ENCODE measurements at places on chromosomes 6 and 20. TPM values are rescaled to one million over a fixed set of nuclear protein-coding genes. Genes with fewer than 3 reads are reported as not detected.

The APOM gene
- polyA plus RNA-seq, result 2.3 TPM

The PLA2G7 gene
- 43.0 TPM for polyA plus RNA-seq

- no peak for DNase-seq
Observed at GRCh38 chr20:36591854-36592641, 13.5 kb upstream of the RAB5IF start.

GRCh38 chr6:109483735-109484057, 677 bp upstream of the ZBTB24 start:
- no peak for DNase-seq

DNA sequence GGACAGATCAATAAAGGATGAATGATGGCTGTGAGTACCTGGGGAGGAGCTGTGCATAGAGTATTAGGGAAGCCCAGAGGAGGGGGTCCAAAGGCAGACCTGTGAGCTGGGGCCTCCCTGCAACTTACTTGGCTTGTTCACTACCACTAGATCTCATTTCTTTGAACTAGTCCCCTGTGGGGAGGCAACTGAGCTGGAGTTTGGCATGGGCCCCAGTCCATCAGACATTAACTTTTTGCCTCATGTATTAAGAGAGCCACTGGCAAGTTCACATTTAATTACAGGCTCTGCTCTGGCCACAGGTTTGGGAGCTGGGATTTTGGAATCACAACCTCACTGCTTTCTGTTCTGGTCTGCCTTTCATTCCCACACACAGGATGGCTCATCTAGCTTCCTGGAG, 254.1 kb downstream of the PRL start:
- DNase-seq, result no peak

DNA sequence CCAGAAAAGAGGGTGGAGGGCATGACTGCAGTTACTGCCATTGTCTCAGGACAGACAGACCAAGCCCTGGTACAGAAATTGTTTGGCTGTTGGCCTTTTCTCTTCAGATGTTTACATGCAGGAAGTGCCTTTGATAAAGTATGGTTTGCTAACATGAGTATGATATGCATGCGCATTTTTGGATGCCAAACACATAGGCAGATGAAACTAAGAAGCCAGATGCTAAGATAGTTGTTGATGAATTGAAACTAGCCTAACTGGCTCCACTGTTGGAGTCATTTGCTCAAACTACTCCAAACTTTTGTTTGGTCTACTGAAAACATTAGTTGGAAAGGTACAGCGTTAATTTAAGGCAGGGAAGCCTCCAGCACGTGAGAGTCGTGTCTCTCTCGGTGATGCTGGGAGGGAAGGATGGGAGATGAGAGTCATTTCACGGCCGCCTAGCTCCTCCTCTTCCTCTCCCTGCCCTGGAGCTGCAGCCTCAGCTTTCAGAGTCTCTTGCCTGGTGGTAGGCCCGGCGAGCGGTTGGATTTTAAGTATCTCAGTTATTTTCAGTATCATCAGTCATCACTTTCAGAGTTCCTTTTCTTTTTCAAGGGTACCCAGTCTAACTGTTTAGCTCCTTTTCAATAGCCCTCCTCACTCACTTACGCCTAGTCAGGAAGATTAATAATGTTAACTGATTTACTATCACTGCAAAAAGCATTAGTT, 29.7 kb downstream of the RREB1 start:
- peak; percentile 84 for DNase-seq

The BPIFB2 gene
- not detected for polyA plus RNA-seq

DNA sequence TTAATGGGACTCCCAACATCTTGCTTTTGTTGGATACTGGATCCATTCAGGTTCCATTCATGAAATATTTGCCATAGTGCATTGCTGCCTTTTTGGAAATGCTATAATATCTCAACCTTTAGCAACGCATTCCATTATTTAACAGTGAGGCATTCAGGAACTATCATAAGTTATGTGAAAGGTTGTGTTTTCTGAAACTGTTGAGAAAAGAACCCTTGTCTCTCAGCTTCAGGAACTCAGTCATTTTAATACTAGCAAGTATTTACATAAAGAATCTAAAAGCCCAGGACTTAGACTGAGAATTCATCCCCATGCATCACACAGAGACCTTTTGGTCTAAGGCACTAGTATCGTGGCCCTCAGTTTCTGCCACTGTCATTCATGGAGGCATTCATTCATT, 24.9 kb upstream of the SASH1 start:
- no peak for DNase-seq

DNA sequence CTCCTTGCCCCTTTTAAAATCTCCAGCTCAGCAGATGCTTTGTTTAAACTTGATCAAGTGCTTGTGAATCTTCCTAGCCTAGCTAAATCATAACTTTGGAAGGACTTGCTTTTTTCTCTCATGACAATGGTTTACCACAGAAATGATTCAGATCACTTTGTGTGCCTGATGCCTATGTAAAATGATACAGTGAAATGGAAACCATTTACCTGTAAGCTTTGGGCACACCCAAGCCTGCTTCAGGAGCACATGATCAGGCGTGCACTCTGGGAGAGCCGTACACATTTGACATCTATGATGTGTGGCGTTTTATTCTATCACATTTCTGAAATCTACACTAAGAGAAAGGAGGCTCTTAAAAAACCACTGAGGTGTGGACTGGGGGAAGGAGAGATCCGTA, 41.1 kb downstream of the PTPN1 start:
- DNase-seq, result no peak

GRCh38 chr20:43191946-43192863, 2.5 kb upstream of the PTPRT start:
- DNase-seq, result no peak

The NRN1 gene
- polyA plus RNA-seq, result 5.0 TPM

DNA sequence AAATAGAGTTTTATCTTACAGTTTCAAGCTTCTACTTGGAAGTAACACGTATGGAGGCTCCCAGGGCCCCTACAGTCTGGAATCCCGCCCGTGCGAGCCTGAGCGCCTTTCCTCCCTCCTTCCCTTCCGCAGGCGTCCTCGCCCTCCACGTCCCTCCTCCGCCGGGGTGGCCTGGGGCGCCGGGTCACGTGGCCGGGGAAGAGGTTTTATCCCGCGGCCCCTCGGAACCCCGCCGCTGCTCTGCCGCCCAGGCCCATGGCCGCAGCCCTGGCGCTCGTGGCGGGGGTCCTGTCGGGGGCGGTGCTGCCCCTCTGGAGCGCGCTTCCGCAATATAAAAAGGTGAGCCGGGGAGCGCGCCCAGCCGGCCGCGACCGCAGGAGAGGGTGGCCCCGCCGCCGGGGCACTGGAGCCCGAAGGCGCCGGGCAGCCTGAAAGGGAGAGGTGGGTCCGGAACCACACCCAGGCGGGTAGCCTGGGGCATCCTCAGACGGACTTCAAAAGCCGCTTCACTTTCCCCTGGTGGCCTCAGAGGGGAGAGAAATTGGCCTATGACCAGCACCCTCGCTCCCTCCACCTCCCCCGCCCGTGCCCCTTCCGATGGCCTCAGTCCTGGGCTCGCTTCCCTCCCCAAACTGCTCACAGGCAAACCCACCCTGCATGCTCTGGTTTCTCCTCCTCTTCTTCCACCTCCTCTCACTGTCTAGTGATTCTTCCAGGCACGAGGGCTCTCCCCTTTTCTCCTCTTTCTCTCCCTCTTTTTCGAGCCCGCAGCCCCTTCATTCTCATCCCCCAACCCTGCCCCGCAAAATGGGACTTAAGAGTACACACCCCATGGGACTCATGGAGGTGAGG, at the start of gene CLPSL2:
Gene CLPSL2 (plus strand): TSS at position 235 of the 852 bp plus-strand sequence. CDS start 21 bp downstream, at position 256.
- no peak for DNase-seq

GRCh38 chr6:54059683-54060082, 51.6 kb upstream of the MLIP start:
- DNase-seq, result no peak

GRCh38 chr20:5881703-5882102, 68.6 kb downstream of the TRMT6 start:
- no peak for DNase-seq

The CASS4 gene
- 0.46 TPM for polyA plus RNA-seq

DNA sequence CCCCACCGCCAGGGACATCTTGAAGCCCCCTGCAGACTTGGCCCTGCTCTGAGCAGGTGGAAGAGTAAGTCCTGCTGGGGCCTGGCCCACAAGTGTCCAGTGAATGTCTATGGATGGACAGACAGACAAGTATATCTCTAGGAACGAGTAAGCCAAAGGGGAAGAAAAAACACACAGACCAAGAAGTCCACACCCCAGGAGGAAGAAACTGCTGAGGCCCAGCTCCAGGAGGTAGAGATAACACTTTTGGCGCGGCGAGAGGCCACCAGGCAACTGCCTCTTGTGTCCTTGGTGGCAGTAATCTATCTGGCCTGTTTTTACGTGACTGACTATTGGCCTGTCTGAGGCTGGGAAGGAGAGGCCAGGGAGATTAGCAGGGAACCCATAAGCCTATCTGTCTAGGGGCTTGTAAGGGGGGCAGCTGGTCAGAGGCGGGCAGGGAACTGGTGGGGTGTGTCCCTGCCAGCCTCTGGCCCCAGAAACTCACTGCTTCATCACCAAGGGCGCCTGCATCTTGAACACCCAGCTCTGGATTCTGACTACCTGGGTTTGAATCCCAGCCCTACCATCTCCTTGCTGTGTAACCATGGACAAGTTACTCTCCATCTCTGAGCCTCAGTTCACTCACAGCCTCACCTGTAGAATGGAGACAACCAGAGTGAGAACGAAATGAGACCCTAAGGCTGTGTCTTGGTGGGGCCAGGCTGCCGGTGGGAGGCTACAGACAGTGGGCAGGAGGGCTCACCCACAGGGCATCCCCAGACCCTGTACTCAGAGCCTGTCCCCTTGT, 31.3 kb downstream of the C20orf203 start:
- DNase-seq, result no peak

- peak; percentile 88 for DNase-seq
Observed at GRCh38 chr20:25058051-25058846, at the start of gene ACSS1. TSS of gene ACSS1 (minus strand) at chr20:25058139. CDS start at chr20:25058102, 37 bp downstream.

- no peak for DNase-seq
Observed at GRCh38 chr6:61940919-61941318, 345.1 kb downstream of the KHDRBS2 start.

- DNase-seq, result no peak
Observed at GRCh38 chr20:42391807-42392206, 773.6 kb upstream of the CHD6 start.

DNA sequence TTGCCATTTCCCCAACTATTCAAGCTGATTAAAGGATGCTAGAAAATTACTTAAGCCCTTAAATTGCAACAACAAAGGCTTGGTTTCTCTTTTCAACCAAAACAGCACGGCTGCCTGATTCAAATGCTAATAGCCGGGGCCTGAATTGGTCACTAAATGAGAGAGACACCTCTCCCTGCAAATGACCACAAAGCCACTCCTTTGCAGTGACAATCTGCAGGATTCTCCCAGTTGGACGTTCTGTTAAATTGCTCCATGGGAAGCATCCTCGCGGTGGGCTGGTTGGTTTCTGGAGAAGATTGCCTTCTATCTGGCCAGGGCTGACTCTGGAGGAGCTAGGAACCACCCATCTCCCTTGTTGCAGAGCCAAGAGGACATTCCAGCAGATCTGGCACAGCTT, 29.7 kb upstream of the TBXT start:
- DNase-seq, result no peak

The FAM217A gene
- polyA plus RNA-seq, result 0.03 TPM

DNA sequence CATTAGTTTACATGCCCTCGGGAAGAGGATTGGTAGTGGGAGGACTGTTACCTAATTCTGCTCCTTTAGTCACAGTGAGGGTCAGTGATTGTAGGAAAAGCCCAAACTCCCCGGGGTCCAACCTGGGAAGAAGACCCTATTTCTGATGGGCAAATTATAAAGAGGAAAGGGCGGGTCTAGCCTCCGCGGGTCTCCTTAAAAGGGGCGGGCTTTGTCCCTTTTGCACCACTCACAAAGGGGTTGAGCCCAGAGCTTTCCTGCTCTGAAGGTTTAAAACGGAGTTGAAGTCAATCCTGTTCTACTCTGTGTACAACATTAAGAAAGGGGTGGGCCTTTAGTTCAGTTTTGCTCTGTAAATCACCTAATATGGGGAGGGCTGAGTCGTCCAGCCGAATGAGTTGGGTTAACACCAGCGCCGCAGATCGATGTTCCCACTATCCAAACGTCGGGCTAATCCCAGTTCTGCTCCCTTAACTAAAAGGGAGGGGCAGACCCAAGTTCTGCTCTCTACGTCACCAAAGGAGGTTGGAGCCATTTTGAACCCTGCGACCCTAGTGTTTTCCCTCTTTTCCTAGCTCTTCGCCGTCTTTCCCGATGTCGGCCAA, 920 bp upstream of the RNF5 start:
- DNase-seq, result peak; percentile 85

The ATP9A gene
- polyA plus RNA-seq, result 5.3 TPM

DNA sequence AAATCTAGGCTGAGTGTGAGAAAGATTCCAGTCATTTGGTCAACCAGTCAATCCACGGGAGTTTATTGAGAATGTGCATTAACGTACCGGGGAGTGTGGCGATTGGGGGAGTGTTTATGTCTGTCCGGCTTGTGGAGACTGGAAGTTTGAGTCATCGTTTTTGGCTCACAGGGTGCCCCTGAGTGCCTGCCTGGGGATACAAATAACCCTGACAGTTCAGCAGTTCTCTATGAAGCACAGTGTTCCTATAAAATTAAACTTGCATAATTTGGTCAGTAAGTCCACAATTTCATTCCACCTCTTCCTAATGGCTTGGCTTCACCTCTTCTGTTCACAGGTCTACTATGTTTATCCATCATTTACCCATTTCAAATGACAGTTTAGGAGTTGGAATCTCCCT, 72.6 kb upstream of the PLEKHG1 start:
- peak; percentile 74 for DNase-seq

The KIAA1586 gene
- 3.0 TPM for polyA plus RNA-seq

DNA sequence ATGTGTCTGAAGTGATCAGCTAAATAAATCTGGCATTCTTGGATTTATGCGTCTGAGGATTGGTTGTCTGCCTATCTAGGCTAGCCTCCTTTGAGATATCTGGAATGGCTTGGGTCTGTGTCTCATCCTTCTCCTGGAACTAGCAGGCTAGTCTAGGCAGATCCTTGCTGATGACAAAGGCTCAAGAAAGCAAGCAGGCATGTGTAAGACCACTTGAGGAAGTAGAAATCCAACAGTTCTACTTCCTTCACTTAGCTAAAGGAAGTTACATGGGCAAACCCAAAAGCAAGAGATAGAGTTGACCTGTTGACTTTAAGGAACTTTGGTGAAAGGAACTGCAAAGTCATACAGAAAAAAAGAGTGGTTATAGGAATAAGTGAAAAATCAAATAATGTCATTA, 672.6 kb downstream of the MAFB start:
- DNase-seq, result no peak

GRCh38 chr6:35368038-35368887, 25.9 kb downstream of the PPARD start:
- DNase-seq, result no peak

- no peak for DNase-seq
Observed at GRCh38 chr6:53815381-53816119, 20.7 kb downstream of the LRRC1 start.

The ADTRP gene
- polyA plus RNA-seq, result 27.6 TPM

GRCh38 chr6:156760377-156760776, 16.8 kb upstream of the ARID1B start:
- no peak for DNase-seq
